NCI-H524 (cell line): ENCODE measurements at places on chromosomes 11 and 22.
A peak's percentile ranks its signal among the peaks of the same experiment; 100 is the strongest.

DNA sequence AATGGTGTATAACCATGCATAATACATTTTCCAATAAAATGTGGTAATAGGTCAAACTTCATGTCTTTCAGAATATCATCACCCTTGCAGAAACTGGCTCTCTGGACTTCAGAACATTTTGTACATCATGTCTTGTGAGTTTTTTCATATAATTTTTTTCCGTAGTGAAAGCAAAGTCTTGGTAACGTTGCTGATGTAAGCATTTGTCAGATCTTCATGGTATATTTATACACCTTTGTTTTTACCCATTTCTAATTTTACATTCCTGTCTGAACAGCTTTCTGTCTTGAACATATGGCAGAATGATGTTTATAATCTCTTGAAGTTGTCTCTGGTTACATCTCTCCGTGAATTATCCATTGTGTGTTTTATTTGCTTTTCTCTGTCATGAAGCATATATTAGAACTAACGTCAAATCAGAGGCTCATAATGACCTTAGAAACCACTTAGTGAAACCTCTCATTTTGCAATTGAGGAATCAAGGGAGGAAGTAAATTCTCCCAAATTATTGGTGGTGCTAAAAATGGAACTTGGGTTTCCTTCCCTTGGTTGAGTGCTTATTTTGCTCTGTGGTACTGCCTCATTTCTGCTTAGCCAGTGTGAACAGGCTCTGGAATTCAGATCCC is 37.4 kb downstream of the CSRP3 start:
- peak; percentile 77 for DNase-seq

- peak; percentile 55 for DNase-seq
Observed at GRCh38 chr11:746289-747157, 741 bp upstream of the TALDO1 start.

DNA sequence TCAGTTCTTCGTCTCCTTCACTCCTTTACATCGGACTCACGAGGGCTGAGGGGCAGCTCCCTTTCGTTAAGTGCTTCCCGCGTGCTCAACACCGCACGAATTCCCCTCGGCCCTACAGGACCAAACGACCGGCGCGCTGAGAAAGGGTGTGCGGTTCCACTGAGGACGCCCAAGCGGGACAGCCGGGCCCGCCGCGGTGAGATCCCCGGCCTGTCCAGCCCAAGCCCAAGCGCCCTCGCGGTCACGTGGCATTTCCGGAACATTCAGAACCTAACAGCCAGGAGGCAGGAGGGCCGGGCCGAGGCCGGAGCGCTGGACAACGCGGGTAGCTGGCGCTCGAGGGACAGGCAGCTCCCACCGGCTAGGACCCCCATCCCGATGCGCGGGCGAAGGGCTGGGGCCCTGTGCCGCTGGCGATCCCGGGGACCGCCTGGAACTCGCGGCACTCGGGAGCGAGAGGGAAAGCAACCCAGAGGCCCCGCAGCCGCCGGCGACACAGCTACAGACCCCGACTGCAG is 737 bp upstream of the STIP1 start:
- peak; percentile 48 for DNase-seq

- no peak for DNase-seq
Observed at GRCh38 chr22:40572976-40573375, 63.5 kb downstream of the MRTFA start.

DNA sequence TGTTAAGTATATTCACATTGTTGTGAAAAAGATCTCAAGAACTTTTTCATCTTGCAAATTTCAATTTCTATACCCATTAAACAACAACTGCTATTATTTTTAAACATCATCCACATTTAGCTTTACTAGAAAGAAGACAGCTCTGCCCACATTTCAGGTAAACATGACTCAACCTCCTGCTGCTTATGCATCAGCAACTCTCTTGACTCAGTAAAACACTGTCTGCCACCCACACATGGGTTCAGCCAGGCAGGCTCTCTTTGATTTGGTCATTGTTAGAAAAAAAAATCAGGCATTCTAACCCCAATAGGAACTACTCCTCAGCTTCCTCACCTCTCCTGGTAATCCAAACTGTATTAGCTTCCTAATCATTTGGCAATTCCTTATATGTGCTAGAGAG is 5.1 kb upstream of the ENDOD1 start:
- DNase-seq: no peak

DNA sequence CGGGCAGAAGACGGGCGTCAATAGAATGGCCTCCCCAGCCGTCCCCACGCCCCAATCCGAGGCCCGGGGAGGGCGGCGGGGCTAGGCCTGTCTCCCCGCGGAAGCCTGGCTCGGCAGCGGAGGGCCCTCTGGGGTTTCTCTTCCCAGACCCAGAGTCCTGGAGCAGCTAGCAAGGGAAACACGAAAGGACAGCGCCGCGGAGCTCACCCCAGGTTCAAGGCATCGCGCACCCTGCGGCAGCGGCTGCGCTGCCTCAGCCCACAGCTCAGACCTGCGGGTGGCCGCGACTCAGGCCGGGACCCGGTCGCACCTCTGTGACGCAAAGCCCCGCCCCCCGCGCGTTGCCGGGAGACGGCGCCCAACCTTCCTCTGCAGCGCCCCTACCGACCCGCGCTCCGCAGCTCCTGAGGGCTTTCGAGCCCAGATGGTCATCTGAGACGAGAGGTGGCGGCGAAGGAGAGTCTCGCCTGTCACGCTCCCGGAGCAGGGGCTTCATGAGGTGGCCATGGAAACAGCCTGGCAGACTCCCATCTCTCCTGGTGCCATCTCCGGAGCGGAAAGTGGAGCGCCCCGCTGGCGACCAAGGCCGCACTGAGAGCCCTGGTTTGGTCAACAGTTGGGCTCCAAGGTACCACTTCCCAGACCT is at the start of gene RNF141:
Gene RNF141 (minus strand): TSS at position 273 of the 646 bp plus-strand sequence. CDS start 7,029 bp downstream, outside the sequence.
- peak; percentile 95 for DNase-seq

GRCh38 chr11:45266676-45267020 is 19.5 kb downstream of the SYT13 start:
- DNase-seq: no peak

- peak; percentile 27 for DNase-seq
Observed at GRCh38 chr11:130827451-130828377, 88.6 kb downstream of the SNX19 start.

DNA sequence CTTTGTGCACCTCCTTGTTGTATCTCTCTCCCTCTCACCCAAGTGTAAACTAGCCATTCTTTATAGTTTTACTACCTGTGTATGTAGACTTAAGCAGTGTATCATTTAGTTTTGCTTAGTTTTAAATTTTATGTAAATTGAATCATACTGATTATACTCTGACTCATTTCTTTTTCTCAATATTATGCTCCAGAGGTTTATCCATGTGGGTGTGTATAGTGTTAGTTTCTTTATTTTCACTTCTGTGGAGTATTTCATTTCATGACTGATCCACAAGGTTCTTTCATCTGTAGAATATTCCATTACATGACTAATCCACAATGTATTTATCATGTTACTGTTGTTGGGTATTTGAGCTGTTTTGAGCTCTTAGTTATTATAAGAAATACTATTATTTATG is 62.0 kb downstream of the CCDC34 start:
- DNase-seq: no peak
